ENCODE measurements at places on chromosomes 6 and 20.
A peak's percentile ranks its signal among the peaks of the same experiment; 100 is the strongest.

GRCh38 chr20:37565134-37565811 lies 37.6 kb upstream of the BLCAP start:
- DNase-seq, result no peak

GRCh38 chr6:18342223-18342622 lies 44.9 kb upstream of the RNF144B start:
- DNase-seq, result no peak

GRCh38 chr6:16473908-16474771 lies 235.8 kb downstream of the GMPR start:
- DNase-seq, result peak; percentile 57

DNA sequence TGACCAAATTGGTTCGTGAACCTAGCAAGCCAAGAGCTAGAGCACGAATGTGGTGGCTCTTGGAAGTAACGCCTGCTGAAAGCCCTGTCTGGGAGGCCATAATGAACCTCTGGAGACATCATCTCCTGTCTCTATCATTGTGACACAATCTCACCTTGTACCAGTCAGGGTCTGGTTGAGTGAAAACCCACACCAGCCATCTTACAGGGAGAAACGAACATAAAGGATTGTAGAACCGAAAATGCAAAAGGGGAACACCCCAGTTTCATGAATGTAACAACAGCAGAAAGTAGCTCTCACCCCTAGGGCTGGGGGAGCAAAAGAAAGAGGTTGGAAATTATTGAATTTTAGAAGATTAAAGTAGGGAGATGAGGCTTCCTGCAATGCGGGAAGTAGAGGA lies 50.9 kb upstream of the TAB2 start:
- DNase-seq, result no peak

DNA sequence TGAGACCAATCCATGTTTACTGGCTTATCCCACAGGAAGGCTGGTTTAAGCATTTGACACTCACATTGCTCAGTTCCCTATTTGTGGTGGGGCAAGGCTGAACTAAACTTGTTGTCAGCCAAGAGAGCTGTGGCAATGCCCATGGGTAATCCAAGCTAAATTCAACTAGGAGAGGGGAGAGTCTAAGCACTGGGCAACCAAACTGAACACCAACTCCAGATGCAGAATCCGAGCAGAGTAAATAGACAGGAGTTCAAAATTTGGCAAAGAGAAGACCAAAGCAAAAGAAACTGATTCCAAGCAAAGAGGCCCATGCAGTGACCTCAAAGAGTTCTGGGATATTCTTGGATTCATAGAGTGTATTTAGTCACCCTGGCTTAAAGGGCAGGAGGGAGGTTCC lies 106.5 kb upstream of the NT5E start:
- no peak for DNase-seq

GRCh38 chr6:56686429-56686828 lies 43.7 kb upstream of the DST start:
- DNase-seq, result no peak

GRCh38 chr6:42697268-42697655 lies 25.1 kb downstream of the PRPH2 start:
- DNase-seq, result no peak

DNA sequence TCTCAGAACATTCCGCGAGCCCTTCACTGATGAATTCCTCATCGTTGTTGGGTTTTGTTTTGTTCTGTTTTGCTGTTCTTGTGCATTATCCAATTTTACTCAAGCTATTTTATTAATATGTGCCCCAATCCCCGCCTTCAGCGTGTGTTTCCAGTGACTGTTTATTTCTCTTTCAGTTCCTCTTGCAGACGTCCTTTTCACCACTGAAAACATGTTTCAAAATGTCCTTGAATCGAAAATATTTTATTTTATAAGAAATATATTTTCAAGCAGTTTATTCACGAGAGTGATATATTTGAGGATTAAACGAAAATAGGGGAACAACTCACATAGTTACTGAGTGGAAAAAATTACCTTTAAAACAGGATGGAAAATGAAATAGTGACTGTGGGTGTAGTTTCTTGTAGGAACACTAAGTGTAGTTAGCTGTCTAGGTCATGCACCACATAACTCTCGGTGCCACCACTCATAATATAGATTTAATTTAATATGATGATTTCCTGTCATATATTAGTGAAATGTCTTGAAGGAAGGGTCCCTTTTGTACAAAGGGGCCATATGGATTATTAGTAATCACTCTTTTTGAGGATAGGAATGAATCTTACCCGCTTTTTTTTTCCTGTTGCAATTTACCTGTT lies 45.3 kb upstream of the HDDC2 start:
- DNase-seq, result no peak

- DNase-seq, result no peak
Observed at GRCh38 chr20:14582855-14583254, 245.4 kb upstream of the FLRT3 start.

DNA sequence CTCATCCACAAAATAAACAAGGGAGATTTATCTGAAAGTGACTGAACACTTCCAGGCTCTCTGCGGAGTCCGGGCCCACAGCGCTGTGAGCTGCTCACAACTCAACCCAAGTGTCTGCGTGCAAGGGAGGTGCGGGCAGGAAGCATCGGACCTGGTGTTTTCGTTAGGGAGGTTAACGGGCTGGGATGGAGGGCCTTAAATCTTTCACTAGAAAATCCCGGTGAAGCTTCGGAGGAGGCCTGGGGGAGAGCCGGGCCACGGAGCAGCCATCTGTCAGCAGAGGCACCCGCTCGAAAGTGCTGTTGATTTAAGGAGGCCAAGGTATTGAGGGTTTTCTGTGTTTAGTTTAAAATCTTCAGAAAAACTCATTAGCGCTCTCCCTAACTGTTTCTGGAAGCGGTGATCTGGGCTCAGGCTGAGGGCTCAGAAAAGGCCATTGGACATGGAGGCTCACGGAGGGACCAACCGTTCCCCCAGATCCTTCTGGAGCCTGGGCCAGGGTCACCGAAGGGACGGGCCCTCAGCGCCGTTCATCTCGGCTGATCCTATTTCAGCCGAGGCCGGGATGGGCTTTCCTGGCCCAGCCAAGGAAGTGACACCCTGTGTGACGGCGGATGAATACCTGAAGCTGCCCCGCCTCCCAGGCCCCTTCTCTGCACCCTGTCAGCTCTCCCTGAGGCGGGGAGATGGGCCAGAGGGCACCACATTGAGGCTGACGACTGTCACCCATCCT lies 20.7 kb downstream of the GATA5 start:
- DNase-seq, result no peak

- no peak for DNase-seq
Observed at GRCh38 chr6:38040254-38040653, 220.7 kb downstream of the ZFAND3 start.

GRCh38 chr20:16273812-16274555 lies 299.3 kb downstream of the KIF16B start:
- DNase-seq, result no peak

- DNase-seq, result no peak
Observed at GRCh38 chr20:11978496-11978895, 60.8 kb downstream of the BTBD3 start.

DNA sequence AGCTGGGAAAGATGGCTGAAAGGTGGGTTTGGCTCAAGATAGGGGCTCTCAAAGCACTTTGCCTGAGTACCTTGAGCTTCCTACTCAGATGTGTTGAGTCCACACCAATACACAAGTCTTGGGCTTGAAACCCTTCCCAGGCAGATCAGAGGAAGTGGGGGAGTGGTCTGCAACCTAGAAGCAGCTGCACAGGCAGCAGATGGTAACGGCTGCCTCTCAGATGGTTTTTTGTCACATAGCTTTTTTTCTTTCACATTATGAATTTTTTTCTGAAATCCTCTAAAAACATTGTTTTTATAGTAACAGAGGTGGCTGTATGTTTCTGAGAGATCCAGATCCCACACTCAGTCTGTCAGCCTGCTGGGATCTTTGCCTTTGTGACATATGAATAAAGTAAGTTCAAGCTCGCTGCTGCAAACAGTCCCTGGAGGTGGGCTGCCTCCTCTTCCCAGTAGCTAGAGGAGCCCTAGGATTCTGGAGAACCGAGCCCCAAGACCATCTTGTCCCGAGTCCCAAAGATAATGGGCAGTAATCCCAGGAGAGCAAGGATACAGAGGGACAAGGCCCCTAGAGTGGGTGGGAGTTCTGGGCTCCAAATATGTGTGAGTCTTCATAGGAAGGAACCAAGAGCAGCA lies 97.1 kb upstream of the TOP1 start:
- DNase-seq, result no peak

- DNase-seq, result no peak
Observed at GRCh38 chr6:45500924-45501816, 123.4 kb upstream of the SUPT3H start.

DNA sequence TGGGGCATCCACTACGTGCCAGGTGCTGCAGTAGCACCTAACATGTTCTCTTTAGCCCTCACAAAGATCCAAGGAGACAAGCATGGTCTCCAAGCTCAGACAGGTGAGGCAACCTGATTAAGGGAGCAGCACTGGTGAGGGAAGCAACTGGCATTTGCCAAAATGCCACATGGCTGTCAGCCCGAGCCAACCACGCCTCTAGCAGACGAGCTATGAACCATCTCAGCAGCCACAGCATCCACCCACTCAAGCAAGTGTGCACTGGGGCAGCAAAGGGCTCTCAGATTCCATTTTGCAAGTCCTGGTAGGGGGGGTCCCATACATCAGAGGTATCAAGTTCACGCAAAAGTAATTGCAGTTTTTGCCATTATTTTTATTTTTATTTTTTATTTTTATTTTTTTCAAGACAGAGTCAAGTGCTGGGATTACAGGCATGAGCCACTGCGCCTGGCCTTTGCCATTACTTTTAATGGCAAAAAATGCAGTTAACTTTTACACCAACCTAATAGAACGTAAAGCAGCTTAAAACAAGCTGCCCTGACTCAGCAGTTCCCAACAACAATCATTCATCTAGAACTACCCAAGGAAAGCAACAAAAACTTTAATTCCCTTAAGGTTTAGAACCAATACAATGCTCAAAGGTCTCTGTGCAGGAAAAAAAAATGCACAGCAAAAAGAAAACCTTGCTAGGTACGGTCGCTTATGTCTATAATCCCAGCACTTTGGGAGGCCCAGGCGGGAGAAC lies 36.3 kb upstream of the SPDEF start:
- no peak for DNase-seq

DNA sequence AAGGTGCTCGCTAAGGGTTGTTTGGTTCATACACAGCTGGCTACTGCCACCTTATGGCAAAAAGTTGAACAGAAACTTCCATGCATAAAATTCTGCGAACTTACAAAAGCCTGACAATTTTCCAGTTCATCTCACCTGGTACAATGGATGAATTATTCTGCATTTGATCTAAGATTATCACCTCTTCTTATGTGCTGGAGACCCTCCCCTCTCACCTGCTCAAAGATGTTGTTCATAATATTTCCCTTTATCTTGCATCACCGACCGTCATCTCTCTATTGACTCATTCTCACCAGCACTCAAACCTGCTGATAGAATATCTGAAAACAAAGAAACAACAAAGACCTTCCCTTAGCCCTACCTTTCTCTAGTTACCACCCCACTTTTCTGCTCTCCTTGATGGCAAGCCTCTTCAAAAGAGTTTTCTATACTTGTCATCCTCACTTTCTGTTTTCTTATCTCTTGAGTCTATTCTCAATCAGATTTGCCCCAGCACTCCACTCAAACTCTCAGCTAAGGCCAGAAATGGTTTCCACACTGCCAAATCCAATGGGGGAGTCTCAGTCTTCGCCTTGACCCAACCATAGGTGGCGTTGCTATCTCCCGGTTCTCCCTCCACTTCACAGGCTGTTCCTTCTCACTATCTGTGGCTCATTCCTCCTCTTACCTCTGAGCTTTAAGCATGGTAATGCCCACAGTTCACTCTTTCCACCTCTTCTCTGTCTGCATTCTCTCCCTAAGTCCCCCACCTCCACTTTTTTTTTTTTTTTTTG lies 25.8 kb downstream of the SNRNP48 start:
- DNase-seq, result peak; percentile 14

DNA sequence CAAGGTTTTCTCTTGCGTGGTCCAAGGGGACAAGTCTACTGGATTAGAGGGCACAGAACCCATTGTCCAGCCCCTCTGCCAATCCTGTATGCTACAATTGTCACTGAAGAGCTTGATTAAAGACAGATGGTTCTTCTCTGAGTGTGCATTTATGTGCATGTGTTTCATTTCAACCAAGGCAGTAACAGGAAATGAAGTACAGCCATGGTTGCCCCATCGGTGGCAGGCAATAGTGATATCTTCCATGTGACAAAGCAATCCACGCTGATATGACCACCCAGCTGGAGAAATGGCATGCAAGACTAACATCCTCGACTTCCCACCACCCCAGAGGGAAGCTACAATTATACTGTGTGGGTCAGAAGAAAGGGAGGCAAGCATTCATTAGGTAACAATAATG lies 85.5 kb downstream of the UNC5CL start:
- no peak for DNase-seq

DNA sequence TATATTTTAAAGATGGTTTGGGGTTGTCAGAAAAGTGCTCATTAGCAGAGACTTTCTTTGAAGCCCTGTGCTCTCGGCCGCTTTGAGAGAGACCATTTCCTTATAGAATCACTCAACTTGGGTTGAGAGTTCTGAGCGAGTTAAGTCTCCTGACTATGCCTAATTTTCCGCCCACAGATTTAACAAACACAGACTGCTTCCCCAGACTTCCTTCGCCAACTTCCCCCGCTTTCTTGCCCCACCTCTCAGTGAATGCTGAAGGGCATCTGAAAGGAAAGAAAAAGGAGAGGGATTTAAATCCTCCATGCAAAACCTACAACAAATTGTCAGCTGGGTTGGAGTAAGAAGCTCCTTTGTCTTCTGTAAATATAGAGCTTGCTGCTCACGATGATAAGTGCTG lies 224.0 kb downstream of the EYA2 start:
- DNase-seq, result no peak

DNA sequence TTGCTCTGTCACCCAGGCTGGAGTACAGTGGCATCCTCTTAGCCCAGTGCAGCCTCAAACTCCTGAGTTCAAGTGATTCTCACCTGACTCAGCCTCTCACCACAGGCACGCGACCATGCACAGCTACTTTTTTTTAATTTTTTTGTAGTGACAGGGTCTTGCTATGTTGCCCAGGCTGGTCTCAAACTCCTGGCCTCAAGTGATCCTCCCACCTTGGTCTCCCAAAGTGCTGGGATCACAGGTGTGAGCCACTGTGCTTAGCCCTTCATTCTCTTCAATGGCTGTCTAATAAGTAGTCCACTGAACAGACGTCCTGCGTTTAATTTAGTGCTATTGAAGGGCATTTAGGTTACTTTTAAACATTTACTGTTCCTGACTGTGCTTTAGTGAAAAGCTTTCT lies 27.3 kb downstream of the KDM1B start:
- DNase-seq, result no peak

DNA sequence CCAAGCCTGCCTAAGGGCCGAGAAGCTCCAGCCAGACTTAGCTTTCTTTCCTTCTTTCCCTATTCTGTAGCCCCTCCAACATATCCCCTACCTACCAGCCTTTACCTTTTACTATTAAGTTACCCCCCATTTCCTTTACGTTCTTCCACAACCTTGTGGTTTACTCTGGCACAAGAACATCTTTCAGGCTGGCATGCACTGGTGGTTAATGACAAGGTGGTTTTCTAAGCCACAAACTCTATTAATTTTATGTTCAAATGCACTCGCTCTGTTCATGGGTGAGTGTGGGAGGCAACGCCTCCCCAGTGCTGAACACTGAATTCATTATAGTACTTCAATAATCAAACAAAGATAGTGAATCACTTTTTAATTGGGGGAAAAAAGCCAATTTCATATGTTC lies 64.4 kb downstream of the TRERF1 start:
- DNase-seq, result peak; percentile 33

Measured in CD4-positive, alpha-beta T cell treated with Interleukin-1 beta for 1 hour (primary cell).